Hepatocyte (in vitro differentiated cells): ENCODE measurements at places on chromosomes 4 and X. TPM values are rescaled to one million over a fixed set of nuclear protein-coding genes. Genes with fewer than 3 reads are reported as not detected.

The SPANXA2 gene
- total RNA-seq, result not detected in 2 replicates

The CCKAR gene
- total RNA-seq, result 0.77 TPM in 1 of 2 replicates, not detected in the other

The SORCS2 gene
- 1.6 and 2.4 TPM in 2 replicates for total RNA-seq

The SLC25A53 gene
- total RNA-seq, result 5.5 and 6.8 TPM in 2 replicates

The CAPN6 gene
- 24.4 and 25.8 TPM in 2 replicates for total RNA-seq

The GPM6B gene
- 4.9 and 9.0 TPM in 2 replicates for total RNA-seq

The CPLX1 gene
- 0.16 and 0.30 TPM in 2 replicates for total RNA-seq

The SPARCL1 gene
- 37.9 and 45.4 TPM in 2 replicates for total RNA-seq
